ENCODE measurements at places on chromosomes 6 and 20. TPM values are rescaled to one million over a fixed set of nuclear protein-coding genes. Genes with fewer than 3 reads are reported as not detected.

GRCh38 chr20:25012616-25013189 lies 20.2 kb upstream of the APMAP start:
- DNase-seq, result peak; percentile 15
- H3K36me3 ChIP-seq, result peaks cover 83% of the 10 kb centered on the region
- peaks cover 6% of the 10 kb centered on the region for H3K4me1 ChIP-seq
- no peak overlapping the region for H3K4me3 ChIP-seq
- no peaks in the 10 kb centered on the region for H3K27me3 ChIP-seq
- no peak overlapping the region for H3K27ac ChIP-seq

The THBD gene
- total RNA-seq, result 43.9 TPM

The CTCFL gene
- total RNA-seq, result not detected

DNA sequence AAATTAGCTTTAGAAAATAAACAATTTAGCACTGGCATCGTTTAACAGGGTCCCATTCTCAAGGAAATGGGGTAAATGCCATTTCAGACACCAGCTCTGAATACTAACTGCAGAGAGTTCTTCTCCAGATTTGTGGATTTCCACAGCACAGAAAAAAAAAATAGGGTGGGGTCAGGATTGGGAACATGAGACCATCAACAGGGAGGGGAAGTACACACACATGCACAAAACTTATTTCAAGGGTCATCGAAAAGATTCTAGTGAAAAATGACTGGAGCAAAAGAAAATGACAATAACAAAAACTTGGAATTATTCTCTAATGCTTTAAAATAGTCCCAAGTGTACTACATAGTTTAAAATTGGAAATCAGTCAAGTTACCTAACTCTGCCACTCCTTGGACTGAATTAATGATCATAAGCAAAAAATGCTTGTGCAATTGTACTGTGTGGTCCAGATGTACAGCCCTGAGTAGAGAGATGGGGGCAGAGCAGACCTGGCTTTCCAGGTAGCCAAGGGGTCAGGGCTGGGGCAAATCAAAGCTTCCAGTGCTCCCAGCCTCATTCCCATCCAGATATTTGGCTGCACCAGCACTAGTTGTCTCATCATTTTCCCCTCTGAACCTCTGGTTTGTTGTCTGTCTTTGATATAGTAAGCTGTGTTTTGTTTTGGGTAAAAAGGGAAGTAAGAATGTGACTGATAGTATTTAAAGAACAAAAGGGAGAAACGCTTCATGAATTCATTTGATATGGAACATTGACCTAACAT lies 152.4 kb downstream of the SOBP start:
- H3K27me3 ChIP-seq, result no peaks in the 10 kb centered on the region
- H3K4me3 ChIP-seq, result peak overlapping the region; percentile 17
- no peaks in the 10 kb centered on the region for H3K36me3 ChIP-seq

DNA sequence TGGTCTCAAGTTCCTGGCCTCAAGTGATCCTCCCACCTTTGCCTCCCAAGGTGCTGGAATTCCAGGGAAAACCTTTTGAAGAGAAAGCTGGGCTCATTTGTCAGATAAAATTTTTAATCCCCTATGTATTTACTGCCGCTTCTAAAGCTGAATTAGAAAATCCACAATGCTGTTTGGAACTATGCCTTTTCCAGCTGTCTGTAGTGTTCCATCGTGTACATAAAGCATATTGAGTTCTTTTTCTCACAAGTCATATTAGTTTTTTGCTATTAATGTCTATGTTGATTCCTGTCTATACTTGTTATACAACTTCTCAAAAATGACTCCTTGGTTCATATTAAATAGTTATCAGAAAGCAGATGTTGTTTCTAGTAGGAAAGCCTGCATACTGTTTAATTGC lies 47.1 kb downstream of the PEX7 start:
- no peak overlapping the region for H3K4me3 ChIP-seq
- H3K27me3 ChIP-seq, result no peaks in the 10 kb centered on the region
- peaks cover 3% of the 10 kb centered on the region for H3K4me1 ChIP-seq
- no peak overlapping the region for H3K27ac ChIP-seq
- H3K36me3 ChIP-seq, result peaks cover 17% of the 10 kb centered on the region
- no peak for DNase-seq

DNA sequence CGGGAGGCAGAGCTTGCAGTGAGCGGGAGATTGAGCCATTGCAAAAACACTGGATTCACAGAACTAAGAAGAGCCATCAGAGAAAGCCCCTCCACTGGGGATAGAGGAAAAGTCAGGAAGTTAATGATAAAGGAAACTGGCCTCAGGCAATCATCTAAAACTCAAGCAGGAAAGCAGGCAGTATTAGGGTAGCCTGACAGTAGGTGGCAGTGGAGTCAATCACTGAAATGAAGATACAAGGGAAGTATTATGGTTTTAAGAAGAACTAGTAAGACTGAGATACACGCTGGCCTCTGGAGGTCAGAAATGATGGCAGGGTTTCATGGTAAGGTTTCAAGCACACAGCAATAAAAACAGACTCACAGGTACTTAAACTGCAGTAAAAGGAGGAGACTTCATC lies 578.3 kb downstream of the HACE1 start:
- H3K36me3 ChIP-seq, result no peaks in the 10 kb centered on the region
- H3K4me1 ChIP-seq, result no peaks in the 10 kb centered on the region
- H3K4me3 ChIP-seq, result no peak overlapping the region
- H3K27me3 ChIP-seq, result no peaks in the 10 kb centered on the region
- no peak overlapping the region for H3K27ac ChIP-seq
- no peak for DNase-seq

DNA sequence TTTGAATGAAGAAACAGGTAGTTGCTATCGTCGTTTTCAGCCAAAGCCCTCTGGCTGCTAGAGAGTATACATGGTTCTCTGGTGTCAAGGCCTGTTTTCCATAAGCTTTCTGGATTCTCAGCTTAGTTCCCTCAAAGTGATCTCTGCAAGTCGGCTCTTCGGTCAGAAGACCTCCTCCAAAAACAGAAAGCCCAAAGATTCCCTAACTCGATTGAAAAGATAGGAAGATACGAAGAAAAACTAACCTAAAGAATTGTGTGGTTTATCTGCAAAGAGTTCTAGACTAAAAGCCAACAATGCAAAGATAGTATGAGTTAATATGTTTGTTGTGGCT lies 545 bp upstream of the ASCC3 start:
- DNase-seq, result no peak
- H3K27ac ChIP-seq, result peak overlapping the region; percentile 84
- H3K27me3 ChIP-seq, result no peaks in the 10 kb centered on the region
- H3K4me3 ChIP-seq, result peak overlapping the region; percentile 88

GRCh38 chr6:52015953-52016352 lies 71.5 kb downstream of the PKHD1 start:
- H3K27ac ChIP-seq, result no peak overlapping the region
- no peak overlapping the region for H3K4me3 ChIP-seq
- H3K27me3 ChIP-seq, result no peaks in the 10 kb centered on the region

- H3K36me3 ChIP-seq, result no peaks in the 10 kb centered on the region
- H3K27ac ChIP-seq, result peak overlapping the region; percentile 28
- no peaks in the 10 kb centered on the region for H3K4me1 ChIP-seq
- H3K4me3 ChIP-seq, result peak overlapping the region; percentile 80
Observed at GRCh38 chr6:73451223-73452106, 632 bp downstream of the CGAS start.

DNA sequence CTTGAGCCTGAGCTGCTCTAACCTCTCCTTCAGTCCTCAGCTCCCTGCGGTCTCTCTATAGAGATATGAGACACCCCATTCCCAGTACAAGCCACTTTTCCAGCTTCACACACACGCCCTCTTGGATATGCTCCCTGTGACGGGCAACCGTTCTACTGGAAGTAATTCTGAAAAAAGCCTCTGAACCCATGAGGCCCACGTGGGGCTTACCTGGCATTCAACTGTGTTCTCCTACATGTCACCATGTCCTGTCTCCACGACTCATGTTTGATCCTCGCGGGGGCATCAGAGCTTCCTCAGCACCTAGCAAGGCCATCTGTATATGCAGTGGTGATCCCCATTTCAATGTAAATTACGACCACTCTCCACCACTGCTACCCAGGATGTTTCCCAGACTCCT lies 69.2 kb upstream of the DUSP22 start:
- H3K27ac ChIP-seq, result no peak overlapping the region
- no peaks in the 10 kb centered on the region for H3K4me1 ChIP-seq
- no peaks in the 10 kb centered on the region for H3K36me3 ChIP-seq

The NINL gene
- total RNA-seq, result 7.1 TPM

The TMEM30A gene
- total RNA-seq, result 62.5 TPM

- H3K4me3 ChIP-seq, result no peak overlapping the region
- H3K27ac ChIP-seq, result no peak overlapping the region
- no peaks in the 10 kb centered on the region for H3K36me3 ChIP-seq
- H3K27me3 ChIP-seq, result no peaks in the 10 kb centered on the region
Observed at GRCh38 chr20:40319056-40319455, 370.0 kb downstream of the MAFB start.

DNA sequence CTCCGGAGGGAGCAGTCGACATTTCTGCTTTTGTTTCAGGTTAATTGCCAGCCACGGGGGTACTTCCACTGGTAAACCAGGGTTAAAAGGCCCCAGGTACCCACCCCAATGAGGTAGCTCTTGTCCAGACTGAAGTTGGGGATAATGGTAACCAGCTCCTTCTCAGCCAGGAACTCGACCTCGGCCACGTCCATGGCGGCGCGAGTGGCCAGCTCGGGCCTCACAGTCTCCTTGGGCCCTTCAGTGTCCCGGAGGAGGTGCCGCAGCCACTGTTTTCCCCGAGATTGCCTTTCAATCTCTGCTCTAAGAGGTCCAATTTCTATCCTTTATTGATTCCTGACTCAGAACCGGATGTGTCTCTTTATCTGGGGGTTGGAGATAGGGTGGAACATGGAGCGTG lies 13.7 kb downstream of the ARHGAP40 start:
- no peak overlapping the region for H3K4me3 ChIP-seq
- DNase-seq, result no peak
- no peaks in the 10 kb centered on the region for H3K36me3 ChIP-seq
- peaks cover 12% of the 10 kb centered on the region for H3K27me3 ChIP-seq
- H3K4me1 ChIP-seq, result no peaks in the 10 kb centered on the region

GRCh38 chr6:135183002-135183531 lies 2.0 kb downstream of the MYB start:
- peak overlapping the region; percentile 72 for H3K4me3 ChIP-seq
- H3K4me1 ChIP-seq, result peaks cover 9% of the 10 kb centered on the region
- H3K36me3 ChIP-seq, result no peaks in the 10 kb centered on the region
- H3K27ac ChIP-seq, result no peak overlapping the region
- DNase-seq, result no peak
- peaks cover 7% of the 10 kb centered on the region for H3K27me3 ChIP-seq

GRCh38 chr20:8664778-8665177 lies 404.1 kb upstream of the PLCB4 start:
- H3K36me3 ChIP-seq, result no peaks in the 10 kb centered on the region
- peaks cover 9% of the 10 kb centered on the region for H3K4me1 ChIP-seq
- H3K27ac ChIP-seq, result no peak overlapping the region
- no peak for DNase-seq
- no peak overlapping the region for H3K4me3 ChIP-seq

DNA sequence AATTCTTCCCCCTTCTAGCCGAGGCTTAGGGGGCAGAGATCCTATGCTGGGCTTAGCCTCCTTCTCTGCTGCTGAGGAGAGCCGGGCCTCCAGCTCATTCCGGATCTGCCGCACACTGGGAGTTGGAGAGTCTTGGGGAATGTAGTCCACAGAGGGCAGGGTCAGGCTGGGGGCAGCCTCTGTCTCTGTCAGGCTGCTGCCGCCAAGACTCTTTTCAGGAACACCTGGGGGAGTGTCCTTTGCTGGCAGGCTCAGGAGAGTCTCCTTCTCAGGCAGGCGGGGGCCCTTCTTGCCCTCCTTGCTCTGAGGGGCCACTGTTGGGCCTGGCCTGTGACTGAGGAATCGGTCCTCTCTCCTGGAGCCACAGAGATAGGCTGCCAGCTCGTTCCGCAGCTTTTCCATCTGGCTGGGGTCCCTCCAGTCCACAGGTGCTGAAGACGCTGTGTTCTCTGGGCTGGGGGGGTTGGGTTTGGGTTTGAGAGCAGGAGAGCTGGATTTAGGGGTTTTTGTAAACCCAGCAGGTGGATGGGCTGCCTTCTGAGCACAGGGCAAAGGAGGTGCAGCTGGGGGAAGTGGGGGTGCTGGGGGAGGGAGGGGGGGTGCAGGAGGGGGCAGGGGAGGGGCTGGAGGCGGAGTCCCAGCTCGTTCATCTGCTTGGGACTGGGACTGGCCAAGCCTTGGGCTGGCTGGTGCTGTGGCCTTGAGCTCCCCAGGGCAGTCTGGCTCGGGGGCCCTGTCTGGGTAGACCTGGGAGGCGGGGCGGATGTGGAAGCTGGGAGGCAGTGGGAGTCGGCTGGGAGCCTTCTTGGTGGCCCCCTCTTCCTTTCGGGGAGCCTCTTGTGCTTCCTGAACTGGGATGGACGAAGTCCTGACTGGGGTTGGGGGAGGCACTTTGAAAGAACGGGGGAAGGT lies 36.1 kb downstream of the C6orf132 start:
- H3K36me3 ChIP-seq, result no peaks in the 10 kb centered on the region
- H3K27me3 ChIP-seq, result no peaks in the 10 kb centered on the region
- no peak overlapping the region for H3K27ac ChIP-seq
- H3K4me3 ChIP-seq, result no peak overlapping the region
- DNase-seq, result no peak

The HLA-DOB gene
- total RNA-seq, result not detected

- no peak overlapping the region for H3K27ac ChIP-seq
- no peaks in the 10 kb centered on the region for H3K4me1 ChIP-seq
- no peaks in the 10 kb centered on the region for H3K36me3 ChIP-seq
- H3K4me3 ChIP-seq, result no peak overlapping the region
- no peaks in the 10 kb centered on the region for H3K27me3 ChIP-seq
- DNase-seq, result no peak
Observed at GRCh38 chr6:38483526-38483925, 156.2 kb downstream of the BTBD9 start.

DNA sequence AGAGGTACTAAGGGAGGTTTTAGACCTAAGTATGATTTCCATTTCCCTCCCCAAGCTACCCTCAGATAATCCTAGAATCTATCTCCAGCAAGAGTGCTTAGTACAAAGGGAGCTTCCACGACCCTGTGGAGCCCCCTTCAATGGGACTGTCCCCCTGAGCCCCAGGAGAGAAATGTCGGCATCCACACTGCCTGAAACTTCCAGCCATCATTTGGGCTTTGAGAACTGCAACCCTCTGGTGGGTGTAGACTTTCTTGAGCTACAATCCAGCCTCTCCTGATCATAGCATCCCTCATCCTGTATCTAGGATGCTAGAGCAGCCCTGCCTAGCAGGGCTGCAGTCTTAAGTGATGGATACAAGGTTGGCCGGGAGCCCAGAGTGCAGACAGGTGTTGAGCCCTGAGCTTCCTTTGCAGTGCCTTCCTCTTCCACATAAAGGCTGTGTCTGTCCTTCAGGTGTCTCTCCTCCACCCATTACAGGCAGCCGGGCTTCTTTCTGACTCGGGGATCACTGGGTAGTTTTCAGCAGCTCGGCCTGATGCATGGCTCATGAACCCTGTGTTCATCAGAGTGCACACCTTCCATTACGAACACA lies 424.5 kb downstream of the PREX1 start:
- H3K36me3 ChIP-seq, result no peaks in the 10 kb centered on the region
- no peaks in the 10 kb centered on the region for H3K27me3 ChIP-seq
- DNase-seq, result no peak
- no peak overlapping the region for H3K4me3 ChIP-seq

The PTCRA gene
- total RNA-seq, result not detected

DNA sequence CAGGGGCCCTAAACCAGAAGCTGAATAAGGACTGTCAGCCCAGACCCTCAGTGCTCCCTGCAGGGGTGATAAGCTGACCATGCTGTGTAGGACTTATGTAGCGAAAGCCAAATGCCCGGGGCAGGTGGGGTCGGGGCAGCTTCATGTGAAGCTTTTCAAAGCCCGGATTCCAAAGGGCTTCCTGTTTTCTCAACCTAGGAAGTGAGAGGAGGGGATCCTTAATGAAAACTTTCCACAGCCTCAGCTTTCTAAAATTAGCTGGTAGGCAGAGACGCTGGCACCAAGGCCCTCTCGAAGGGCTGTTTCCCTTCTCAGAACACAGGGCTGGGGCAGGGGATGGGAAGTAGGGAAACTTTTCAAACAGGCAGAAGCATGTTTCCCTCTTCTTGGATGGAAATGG lies 148.9 kb downstream of the NFATC2 start:
- H3K27ac ChIP-seq, result peak overlapping the region; percentile 27
- DNase-seq, result no peak
- H3K36me3 ChIP-seq, result no peaks in the 10 kb centered on the region

The PNPLA1 gene
- not detected for total RNA-seq
